Endothelial cell (in vitro differentiated cells): ENCODE measurements at places on chromosomes 11 and 22. TPM values are rescaled to one million over a fixed set of nuclear protein-coding genes. Genes with fewer than 3 reads are reported as not detected.

GRCh38 chr11:119298726-119299125, 18.2 kb downstream of the MCAM start:
- no peak for DNase-seq

GRCh38 chr11:129976328-129976727, 26.3 kb downstream of the PRDM10 start:
- DNase-seq: no peak

GRCh38 chr22:36981247-36981775, 37.9 kb downstream of the TST start:
- no peak for DNase-seq

GRCh38 chr11:86812981-86813380, 12.6 kb downstream of the PRSS23 start:
- DNase-seq: no peak

- DNase-seq: no peak
Measured at GRCh38 chr11:118705791-118706545, 26.5 kb upstream of the TREH start.

- no peak for DNase-seq
Measured at GRCh38 chr11:114309517-114309916, 13.3 kb downstream of the NNMT start.

DNA sequence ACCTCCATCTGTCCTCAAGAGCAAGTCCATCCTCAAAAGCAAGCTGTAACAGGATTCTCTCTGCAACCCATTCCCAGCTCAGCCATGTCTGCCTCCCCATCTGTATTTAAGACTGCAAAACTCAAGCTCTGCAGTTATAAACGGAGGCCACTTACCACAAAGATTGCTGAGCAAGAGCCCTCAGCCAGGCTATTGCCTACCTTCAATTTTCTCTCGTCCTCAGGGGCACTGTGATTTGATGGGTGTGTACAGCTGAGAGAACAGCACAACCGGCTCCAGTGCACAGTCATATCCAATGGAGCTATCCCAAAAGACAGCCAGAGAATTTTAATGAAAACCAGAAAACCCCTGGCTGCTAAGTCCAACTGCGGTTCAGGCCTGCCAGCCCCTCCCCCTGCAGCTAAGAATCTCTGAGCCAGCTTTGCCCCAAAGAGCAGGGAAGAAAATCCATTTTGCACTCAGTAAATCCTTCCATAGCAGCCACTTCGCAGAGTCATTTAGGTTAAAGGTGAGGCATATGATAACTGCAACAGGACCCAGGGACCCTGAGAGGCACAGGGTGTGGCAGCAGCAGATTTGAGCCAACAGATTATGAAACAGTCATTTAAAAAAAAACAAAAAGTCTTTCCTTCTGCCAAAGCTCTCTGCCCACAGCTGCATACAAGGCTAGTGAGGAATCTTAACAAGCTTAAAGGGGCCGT, 37.6 kb downstream of the RAB30 start:
- no peak for DNase-seq

DNA sequence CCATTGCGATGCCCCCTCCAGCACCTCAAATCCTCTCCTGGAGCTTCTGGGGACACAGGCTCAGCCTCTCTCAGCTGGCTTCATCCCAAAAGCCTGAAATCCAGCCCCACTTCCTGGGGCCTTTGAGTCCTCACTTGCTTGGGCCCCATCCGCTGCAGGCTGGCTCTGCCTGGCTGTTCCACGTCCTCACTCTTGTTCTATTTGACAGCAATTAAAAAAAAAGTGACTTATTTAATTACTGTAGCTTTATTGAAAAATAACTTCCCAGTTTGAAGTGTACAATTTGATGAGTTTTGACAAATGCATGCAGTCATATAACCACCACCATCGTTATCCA, 27.2 kb downstream of the PARVG start:
- DNase-seq: no peak

DNA sequence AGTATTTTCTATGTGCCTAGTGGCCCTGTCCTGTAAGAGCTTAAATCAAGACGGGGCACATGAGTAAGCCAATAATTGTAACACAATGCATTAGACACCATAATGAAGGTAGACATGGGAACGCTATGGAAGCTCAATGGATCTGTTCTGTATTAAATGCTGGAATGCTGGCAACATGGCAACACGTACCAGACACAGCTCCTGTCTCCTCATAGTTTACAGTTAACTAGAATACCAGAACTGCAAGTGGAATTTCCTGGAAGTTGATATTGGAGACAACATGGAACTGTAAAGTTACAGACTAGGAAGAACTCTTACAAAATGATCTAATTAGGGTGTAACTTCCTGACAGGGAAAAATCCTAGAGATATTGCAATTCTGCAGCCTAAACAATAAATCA, 12.4 kb downstream of the P4HA3 start:
- DNase-seq: no peak

- DNase-seq: no peak
Measured at GRCh38 chr11:65488273-65489034, 10.4 kb upstream of the MALAT1 start.

DNA sequence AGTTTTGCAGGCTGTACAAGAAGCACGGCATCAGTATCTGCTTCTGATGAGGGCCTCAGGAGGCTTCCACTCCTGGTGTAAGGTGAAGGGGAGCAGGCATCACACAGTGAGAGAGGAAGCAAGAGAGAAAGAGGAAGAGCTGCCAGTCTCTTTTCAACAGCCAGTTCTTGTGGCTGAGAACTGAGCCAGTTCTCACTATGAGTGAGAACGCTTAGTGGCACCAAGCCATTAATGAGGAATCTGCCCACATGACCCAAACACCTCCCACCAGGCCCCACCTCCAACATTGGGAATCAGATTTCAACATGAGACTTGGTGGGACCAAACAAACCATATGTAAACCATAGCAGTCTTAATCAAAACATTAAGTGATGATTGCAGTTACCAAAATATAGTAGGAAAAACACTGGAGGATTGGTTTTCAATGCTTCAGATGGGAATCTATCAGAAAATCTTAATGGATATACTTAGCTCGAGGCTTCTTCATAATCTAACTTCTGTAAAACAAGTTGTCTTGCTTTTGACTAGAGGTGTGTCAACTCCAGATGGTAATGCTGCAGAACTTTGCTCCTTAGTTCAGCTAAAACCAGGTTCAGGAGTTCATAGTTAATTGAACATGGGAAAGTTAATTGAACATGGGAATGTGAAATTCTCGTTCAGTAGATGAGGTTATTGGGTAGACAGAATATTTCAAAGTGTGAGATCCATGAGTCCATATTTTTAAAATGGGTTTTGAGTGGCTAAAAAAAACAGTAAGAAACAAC, 12.2 kb downstream of the FAR1 start:
- no peak for DNase-seq

- no peak for DNase-seq
Measured at GRCh38 chr11:2541881-2542361, 97.1 kb downstream of the KCNQ1 start.

DNA sequence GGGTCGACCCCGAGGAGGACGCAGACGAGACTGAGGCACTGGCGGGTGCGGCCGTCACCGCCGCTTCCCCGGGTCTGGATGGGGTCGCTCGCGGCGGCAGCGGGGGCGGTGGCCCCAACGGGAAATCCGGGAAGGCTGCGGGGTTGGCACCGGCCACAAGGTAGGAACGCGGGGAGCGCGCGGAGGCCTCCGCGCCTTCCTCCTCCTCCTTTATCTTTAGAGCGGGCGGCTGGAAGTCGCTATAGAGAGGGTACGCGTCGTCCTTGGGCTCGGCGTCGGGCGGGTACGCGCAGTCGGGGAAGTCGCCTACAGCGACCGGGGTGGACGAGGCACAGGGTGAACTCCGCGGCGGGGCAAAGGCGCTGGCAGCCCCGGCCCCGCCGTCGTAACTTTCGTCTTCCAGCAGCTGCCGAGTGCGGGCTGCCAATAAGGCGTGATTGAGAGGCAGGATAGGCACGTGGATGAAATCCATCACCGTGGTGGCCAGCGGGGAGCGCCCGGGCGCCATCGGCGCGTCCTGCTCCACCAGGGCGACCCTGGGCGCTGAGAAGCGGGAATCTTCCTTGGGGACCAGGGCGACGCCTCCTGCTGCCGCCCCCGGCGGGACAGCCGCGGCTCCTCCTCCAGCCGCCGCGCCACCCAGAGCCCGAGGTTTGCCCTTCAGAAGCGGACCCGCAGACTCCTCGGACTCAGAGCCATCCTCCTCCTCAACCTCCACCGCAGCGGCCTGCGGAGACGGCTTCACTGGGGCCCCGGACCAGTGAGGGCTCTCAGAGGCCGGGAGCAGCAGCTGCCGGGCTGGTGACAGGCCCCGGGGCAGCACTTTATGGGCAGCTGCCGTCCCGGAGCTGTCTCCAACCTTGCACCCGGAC, 1.7 kb downstream of the PGR start:
- peak; percentile 37 for DNase-seq

- DNase-seq: no peak
Measured at GRCh38 chr22:46732513-46732912, 5.5 kb downstream of the CERK start.

- peak; percentile 74 for DNase-seq
Measured at GRCh38 chr11:46278387-46279125, 1.1 kb downstream of the CREB3L1 start.

- no peak for DNase-seq
Measured at GRCh38 chr22:49377306-49377705, 450.4 kb downstream of the BRD1 start.

Gene SAA4
- not detected for total RNA-seq

Gene RTN3
- 103 TPM for total RNA-seq

Gene UBQLN3
- 1.1 TPM for total RNA-seq

Gene P2RX6
- not detected for total RNA-seq

Gene CELSR1
- 7.7 TPM for total RNA-seq
